ENCODE measurements at places on chromosomes 6 and 20. TPM values are rescaled to one million over a fixed set of nuclear protein-coding genes. Genes with fewer than 3 reads are reported as not detected.

GPLD1 gene
- polyA plus RNA-seq: not detected

MRAP2 gene
- 1.2 TPM for polyA plus RNA-seq

GRCh38 chr6:6681075-6681849 lies 92.7 kb downstream of the LY86 start:
- no peak for DNase-seq

ROS1 gene
- 4.9 TPM for polyA plus RNA-seq

PRSS35 gene
- not detected for polyA plus RNA-seq

- peak; percentile 60 for DNase-seq
Observed at GRCh38 chr6:6003621-6004366, 2.9 kb downstream of the NRN1 start.

GRCh38 chr6:935582-935981 lies 242.6 kb upstream of the EXOC2 start:
- no peak for DNase-seq

- DNase-seq: no peak
Observed at GRCh38 chr6:147769496-147770087, 261.1 kb downstream of the SAMD5 start.

FAM209B gene
- 1.9 TPM for polyA plus RNA-seq

ADGRG6 gene
- 5.4 TPM for polyA plus RNA-seq

DNA sequence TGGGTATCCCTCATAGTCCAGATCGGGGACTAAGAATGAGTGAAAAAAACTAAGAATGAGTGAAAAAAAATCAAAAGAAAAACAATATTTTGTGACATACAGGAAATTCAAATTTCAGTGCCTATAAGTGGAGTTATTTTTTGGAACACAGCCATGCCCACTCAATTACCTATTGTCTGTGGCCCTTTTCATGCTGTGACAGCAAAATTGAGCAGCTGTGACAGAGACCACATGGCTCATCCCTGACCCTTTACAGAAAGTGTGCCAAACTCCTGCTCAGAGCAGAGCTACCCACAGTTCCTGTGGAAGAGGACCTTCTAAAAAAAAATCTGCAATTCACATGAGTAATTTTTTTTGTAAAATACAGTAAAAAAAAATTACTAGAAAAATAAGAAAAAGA lies 1.4 kb downstream of the NCR2 start:
- DNase-seq: no peak
